ENCODE measurements at places on chromosomes 6 and 20.

DNA sequence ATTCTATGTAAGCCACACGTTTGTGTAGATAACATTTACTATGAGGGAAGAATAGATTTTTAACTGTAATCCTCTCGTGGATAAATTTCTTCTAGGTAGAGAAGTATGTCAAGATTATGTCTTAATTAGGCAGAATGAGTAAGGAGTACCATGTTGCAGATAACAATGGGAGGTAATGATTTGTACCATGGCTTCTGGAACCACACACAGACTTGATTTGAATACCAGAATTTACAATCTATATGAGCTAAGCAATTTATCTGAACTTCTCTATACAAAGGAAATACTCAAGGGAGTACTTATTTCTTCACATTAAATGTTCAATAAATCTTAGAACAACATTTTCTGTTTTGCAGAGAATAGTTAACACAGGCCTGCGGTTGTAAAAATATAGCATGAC, 51.5 kb downstream of the RPS12 start:
- no peak for DNase-seq

DNA sequence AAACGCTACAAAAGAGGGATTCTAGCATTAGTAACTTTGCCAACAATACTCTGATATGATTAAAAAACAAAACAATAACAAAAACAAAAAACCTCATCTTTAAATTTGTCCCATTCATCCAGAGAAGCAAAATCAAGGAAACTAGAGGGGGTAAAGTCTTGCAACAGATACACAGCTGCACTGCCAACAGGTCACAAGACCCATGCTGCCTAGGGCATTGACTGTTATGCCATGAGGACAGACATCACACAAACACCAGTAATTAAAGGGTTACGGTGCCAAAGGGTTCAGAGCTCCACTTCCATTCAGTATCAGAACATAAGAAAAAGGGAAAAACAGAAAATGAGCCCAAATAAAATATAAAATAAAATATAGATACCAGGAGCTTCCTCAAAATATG, 1.6 kb downstream of the TBC1D20 start:
- DNase-seq, result no peak

DNA sequence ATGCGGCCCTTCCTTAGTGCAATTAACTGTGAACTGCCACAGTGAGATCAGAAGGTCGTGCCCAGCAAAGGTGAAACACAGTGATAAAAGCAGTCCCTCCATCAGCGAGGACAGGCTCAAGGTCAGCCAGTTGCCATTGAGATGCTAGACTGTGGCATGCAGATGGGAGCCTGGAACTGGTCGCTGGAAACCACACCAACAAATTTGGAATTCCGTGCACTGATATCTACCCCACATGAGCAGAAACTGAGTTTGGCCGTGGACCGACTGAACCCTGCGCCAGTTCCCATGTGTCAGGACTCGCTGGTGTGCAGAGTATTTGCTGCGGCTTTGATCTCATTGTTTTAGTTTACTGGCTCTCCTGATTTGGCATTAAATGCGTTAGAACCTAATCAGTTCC, 125.6 kb upstream of the QKI start:
- DNase-seq, result no peak

- no peak for DNase-seq
Observed at GRCh38 chr20:20567712-20568111, 144.7 kb downstream of the RALGAPA2 start.

DNA sequence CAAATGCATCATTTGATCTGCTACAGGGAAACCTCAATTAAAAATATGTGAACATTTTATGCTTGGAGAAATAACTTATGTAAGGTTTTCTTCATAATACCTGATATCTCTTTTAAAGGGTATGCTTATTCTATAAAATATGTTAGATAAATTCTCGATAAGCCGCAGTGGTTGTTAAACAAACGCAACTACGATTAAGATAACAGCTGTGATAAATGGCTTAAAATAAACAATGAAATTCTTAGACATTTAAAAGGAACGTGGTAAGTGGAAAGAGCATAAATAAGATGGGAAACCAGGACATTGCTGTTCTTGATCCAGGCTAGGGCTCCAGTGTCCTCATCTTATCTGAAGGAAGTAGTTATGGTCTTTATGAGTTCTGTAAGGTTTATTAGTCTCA, 415.9 kb downstream of the CD83 start:
- DNase-seq, result no peak

DNA sequence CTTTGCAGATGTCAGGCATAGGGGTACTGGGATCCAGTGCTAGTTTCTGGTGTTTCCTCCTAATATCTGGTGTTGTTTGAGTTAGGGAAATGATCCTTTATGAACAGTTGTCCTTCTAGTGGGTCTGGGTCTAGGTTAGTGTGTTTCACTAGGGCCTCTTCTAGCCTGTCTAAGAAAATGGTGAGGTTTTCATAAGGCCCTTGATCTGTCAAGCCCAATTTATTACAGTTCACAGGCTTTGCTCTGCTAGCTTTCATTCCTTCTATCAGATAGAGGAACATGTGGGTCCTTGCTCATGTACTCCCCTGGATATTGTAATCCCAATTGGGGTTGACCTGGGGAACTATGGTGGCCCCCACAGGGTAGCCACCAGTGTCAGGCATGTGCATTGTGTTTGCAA, 2.8 kb downstream of the ERVFRD-1 start:
- no peak for DNase-seq

DNA sequence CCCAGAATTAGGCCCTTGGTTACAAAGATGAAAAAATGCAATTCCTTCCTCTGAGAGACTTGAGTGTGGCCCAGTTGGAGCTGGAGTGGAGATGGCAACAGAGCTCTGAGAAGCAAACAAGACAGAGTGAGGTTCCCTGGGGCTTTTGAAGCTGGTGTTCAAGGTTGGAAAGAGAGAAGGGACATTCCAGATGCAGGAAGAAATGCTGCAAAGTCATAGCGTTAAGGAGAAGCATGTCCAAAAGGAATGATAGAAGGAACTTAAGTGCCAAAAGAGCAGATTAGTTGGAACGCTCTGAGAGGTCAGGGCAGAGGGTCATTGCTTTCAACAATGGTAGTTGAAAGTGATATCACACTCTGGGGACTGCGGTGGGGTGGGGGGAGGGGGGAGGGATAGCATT, 251.8 kb downstream of the TBC1D7 start:
- DNase-seq, result no peak

DNA sequence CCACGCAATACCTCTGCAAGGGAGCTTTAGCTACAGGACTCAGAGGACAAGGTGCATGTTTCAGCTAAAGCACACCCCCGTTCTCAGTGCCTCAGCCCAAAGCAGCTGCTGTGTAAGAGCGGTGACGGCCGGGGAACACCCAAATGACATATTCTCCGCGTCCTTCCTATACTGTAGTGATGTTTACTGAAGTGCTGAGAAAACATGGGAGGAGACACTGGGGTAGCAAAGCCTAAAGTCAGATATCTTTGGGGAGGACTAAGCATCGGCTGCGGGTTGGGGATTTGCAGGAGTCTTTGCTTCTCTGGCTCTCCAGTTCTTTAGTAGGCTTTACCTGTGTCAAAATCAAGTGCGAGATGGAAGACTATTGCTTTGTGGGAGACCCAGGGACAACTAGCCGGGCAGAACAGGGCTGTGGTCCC, 1.7 kb downstream of the SLC22A23 start:
- DNase-seq, result no peak

GRCh38 chr6:13873288-13874190, 51.2 kb upstream of the RNF182 start:
- DNase-seq, result peak; percentile 52

GRCh38 chr6:71476371-71476770, 187.8 kb downstream of the OGFRL1 start:
- no peak for DNase-seq

DNA sequence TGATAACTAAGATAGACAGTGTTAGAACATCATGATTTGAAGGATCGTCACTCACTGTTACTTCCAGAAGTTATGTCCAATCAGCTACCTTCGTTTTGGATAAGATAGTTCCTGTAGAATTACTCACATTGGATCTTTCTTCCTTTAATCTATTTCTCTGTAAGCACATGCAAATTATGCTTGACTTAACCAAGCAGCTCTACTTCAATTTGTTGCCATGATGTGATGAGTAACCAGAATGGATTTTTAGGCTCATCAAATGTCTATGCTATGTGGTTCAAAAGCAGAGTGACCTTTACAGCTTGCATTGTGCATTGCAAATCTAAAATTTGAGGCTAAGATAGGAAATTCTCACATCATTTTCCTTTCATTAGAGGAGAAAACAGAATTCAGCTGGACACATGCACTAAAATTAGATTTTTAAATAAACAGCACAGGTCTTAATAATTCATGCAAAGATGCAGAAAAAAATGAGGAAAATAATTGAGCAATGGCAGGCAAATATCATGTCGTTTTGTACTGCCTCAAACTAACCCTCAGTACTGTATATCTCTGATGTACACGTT, 76.7 kb upstream of the ZFP64 start:
- no peak for DNase-seq

DNA sequence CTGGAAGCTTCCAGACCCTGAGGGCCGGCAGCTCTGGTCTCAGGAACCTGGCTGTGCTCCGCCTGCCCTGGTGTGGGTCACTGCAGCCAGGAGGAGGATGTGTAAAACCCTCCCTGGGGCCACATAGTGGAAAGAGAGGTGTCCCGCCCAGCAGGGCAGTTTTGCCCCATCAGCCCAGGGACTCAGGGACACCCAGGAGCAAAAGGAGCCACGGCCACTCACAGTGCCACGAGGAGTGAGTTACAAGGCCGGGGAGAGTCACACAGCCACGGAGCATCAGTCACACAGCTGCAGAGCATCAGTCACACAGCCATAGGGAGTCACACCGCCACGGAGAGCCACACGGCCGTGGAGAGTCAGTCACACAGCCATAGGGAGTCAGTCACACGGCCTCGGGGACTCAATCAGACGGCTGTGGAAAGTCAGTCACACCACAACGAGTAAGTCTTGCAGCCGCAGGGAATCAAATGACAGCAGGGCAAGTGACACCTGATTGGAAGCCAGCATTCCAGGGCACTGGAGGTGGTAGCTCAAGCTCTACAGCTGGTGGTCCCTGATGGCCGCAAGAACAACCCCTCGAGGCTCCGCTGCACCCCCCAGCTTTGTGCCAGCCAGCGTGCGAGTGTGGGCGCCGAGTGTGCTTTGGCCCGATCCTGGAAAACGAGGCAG, 60.9 kb downstream of the DLL1 start:
- no peak for DNase-seq

DNA sequence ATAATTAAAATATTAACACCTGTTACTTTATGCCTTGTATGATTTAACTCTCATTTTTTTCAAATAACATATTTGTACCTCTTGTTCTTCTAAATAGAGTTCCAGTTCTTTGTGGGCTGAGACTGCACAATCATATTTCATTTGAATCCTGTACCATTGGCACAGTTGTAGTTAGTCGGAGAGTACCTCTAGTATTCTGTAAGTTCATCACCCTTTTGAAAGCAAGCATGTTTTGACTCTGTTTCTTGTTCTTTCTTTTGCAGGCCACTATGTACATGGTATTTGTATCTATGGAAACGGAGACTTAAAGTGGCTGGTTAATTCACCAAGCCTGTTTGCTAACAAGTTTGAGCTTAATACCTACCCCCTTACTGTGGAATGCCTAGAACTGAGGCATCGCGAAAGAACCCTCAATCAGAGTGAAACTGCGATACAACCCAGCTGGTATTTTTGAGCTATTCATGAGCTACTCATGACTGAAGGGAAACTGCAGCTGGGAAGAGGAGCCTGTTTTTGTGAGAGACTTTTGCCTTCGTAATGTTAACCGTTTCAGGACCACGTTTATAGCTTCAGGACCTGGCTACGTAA, 68.2 kb downstream of the C6orf52 start:
- no peak for DNase-seq

GRCh38 chr6:103893141-103893581, 966.6 kb downstream of the HACE1 start:
- no peak for DNase-seq

DNA sequence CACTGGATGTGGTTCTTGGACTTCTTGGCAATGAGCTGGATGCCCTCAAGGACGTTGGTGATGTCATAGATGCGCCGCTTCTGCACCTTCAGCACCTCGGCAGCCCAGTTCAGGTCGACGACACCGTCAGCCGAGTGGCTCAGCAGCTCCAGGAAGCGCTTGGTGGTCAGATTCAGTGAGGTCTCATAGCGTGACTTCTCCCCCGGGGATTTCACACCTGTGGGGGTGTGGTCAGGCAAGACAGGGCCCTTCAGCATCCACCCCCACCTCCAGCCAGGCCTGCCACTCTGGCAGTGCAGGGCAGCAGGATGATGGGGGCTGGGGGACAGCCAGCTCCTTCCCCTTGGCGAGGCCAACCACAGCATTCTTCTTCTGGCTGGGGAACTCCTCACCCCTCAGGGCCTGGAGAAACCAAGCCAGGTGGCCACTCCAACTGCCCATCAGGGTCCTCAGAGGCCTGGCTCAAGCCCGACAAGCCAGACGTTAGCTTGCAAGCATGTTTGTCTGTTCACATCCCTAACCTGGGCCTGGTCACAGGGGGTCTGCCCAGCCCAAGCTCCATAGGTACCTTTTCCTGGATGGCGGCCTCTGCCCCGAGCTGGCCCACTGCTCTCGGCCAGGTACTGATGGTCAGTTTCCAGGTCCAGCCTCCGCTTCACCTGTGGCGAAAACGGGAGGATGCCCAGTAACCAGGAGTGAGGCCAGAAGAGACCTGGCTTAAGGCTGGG, 5.7 kb upstream of the NECAB3 start:
- DNase-seq, result no peak

DNA sequence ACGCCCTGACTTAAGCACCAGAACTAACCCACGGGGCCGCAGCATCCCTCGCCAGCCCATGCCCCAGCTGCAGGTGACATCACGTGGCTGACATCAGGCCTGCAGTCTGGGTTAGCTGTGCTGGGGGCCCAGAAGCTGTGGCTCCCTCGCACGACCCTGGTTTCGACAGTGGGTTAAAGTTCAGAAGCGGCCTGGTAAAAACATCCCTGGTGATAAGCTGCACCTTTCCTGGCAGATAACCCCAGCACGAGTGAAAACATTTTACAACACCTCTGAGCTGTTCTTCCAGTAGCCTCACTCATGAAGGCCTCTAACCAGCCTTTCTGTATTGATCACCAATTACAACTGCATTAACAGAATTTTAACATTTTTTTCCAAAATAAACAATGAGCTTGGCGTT, 136.4 kb upstream of the RREB1 start:
- no peak for DNase-seq

- DNase-seq, result no peak
Observed at GRCh38 chr20:4549711-4550259, 171.9 kb upstream of the PRND start.

DNA sequence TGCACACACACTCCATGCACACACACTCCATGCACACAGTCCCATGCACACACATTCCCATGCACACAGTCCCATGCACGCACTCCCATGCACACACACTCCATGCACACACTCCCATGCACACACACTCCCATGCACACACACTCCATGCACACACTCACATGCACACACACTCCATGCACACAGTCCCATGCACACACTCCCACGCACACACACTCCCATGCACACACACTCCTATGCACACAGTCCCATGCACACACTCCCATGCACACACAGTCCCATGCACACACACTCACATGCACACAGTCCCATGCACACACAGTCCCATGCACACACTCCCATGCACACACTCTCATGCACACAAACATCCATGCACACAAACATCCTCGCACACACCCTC, 168.4 kb downstream of the TTLL2 start:
- no peak for DNase-seq

- no peak for DNase-seq
Observed at GRCh38 chr20:62126141-62126540, 3.9 kb downstream of the LSM14B start.
